ENCODE measurements at places on chromosomes 11 and 22.

DNA sequence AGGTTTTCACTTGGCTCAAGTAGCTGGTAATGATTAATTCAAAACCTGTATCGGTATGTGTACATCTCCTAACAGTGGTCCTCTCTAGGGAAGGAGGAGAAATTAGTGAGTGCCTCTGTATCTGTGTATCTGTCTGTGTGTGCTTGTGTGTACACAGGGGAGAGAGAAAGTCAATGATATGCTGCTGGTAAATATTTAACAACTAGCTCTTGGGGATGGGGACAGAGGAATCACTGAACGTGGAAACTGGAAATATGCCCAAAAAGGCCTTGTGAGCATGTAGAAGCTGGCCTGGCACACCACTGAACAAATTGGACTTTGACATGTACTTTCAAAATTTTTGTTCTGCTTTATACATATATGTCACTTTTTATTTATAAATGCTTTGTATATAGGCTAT is 214.0 kb upstream of the SYN3 start:
- no peak for DNase-seq

- DNase-seq: no peak
These were observed 30.5 kb upstream of the BLID start for GRCh38 chr11:122146475-122146874.

DNA sequence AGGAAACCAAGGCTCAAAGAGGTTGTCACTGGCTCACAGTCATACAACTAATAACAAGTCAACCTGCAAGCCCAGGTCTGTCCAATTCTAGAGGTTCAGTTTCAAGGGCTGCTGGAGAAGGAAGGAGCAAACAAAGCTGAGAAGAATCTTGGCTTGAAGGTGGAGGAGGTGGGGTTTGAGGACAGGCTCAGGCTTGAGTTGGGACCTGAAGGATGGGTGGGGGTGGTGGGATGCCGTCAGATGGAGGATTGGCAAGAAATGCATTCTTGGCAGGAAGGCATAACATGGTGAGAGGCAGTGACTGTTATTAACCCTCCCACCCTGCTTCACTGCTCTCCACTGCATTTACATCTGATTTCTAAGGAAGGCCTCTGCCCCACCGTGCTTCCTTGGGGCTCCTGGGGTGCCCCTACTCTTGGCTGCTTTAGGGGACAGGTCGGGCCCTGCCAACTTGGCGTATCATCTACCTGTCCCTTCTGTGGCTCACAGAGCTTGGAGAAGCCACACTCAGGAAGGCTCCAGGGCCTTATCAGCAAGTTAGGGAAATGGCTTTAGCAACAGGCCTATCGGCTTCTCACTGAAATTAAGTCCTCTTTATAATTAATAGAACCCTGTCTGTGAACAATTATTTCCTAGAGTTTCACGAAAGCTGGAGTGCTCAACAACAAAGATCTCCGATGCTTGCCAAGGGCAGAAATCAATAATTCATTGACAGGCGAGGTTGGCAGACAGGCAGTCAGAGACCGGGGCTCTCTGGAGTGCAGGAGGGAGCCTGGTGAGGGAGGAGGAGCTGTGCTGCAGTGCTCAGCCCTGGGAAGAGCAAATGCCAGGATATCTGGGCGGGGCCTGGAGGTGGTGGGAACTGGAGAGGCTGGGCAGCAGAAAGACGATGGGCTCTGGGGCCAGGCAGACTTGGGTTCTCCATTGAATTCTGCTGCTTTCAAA is 84.9 kb upstream of the NARS2 start:
- DNase-seq: no peak

DNA sequence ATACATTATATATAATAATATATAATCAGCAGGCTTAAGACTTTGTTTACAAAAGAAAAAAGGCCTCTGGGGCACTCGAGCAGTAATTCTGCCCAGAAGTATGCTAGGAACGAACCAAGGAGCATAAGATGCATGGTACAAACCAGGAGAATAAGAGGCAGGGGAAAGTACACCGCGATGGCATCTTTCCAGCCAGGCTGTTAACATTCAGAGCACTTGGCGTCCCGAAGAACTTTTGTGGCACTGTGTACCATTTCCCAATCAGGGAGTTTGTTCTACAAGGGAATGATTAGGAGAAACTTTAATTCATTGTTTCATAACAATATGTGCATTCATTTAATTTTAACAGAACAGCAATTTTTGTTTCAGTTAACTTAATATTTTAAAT is 125.1 kb downstream of the WT1 start:
- no peak for DNase-seq

GRCh38 chr11:72780296-72781062 is 13.4 kb downstream of the STARD10 start:
- DNase-seq: no peak

DNA sequence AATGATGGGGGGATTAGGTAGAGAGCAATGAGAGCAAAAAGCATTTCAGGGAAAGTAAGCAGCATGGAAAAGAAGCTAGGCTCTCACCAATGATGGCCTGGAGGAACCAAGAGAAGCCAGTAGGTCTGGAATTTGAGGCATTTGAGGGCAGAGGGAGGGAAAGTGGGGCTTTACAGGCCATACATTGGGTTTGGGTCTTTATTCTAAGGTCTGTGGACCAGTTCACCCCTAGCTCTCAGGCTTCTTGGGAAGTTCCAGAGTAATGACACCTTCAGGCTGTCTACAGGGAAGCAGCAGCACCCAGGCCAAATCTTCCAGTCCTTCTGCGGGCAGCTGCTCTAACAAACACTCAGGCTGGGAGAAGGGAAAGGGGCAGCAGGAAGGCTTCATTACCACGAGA is 29.4 kb downstream of the ARFGAP2 start:
- DNase-seq: no peak

DNA sequence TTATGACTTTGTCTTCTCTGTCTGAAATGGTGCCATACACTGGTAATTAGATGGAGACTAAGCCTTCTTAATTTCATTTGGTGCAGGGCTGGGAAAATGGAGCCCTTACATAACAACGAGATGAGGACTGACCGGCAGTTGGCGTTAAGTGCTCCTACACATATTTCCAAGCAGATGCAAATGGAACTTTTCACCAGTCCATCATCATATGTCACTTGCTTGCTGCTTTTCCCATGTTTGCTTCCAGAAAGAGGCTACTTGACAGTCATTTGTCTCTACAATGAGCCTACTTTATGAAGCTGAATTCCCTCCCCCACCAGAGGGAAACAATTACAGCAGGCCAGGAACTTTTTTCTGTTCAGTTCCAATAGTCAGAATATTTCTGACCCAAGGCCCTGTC is 32.6 kb downstream of the SVIP start:
- DNase-seq: no peak
